ENCODE measurements at places on chromosomes 1 and 21. TPM values are rescaled to one million over a fixed set of nuclear protein-coding genes. Genes with fewer than 3 reads are reported as not detected.

DNA sequence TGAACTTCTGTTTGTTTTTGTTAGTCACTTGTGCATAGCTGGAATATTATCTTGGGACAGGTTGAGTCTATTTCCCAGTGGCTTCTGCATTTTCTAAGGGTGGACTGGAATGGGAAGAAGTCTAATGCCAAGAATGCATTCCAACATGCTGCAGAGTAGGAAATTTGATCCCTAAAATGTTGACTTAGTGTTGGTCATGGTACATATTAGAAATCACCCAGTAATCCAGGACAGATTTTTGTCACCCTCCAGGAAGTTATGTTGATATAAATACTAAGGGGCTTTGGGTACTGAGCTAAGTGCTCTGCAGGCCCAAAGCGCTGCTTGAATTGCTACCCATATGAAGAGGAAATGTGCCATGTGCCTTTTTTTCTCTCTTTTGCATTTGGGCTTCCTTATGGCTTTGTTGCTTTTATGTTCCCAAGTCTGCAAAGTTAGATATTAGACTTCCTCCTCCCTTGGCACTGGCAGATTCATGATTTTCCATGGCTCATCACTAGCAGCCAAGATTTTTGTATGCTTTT, 10.0 kb downstream of the ARID1A start:
- peak; percentile 71 for DNase-seq

DNA sequence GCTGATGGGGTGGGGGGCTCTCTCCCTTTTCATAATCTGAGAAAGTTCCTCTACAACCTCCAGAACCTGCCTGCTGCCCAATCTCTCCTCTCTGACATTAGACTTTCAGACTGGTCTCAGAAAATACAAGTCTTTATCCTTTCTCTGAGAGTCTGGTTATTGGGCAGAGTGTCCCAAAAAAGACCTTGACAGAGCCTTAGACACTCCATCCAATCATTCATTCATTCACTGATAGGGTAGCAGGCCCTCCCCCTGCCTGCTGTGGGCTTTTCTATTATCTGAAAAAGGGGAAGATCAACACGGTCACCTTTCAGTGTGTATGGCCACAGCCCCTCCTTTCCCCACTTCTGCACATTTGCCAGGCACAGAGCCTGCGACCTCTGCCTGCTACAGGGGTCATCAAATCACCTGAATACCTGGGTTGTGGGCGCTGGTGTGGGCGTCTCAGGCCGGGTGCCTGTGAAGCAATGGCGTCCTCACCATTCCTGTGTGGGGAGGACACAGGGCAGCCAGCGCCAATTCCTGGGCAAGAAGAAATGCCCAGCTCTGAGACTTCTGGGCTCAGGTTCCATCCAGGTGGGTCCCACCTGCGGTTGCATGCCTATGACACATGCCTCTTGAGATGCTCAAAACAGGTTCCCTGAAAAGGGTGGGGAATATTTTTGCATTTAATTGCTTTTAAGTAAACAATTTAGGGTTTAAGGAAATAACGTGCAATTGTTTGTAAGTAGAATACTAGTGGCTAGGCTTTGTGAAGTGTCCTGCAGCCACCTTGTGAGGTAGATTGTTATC, 52.8 kb downstream of the ELK4 start:
- no peak for DNase-seq

DNA sequence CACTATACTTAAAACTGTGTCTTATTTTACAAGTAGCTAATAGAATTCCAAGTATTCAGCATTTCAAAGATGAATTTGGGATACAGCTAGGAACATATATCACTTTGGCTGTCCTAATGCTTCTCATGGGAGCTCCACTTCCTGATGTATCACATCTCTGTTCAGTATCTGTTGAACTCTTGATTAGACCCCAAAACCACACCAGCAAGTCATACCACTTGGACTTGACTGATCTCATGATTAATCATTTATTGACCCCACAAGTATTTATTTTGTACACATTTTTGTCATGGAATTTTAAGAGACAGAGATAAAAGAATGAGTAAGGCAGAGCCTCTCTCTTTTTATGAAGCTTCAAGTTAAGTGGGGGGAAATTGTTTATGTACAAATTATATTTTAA, 30.0 kb downstream of the TMPRSS15 start:
- DNase-seq, result no peak

GRCh38 chr1:167676205-167676915, 45.4 kb upstream of the MPZL1 start:
- DNase-seq, result no peak

ZNF669 gene
- total RNA-seq, result 5.4 TPM
